ENCODE measurements at places on chromosomes 7 and 10.

DNA sequence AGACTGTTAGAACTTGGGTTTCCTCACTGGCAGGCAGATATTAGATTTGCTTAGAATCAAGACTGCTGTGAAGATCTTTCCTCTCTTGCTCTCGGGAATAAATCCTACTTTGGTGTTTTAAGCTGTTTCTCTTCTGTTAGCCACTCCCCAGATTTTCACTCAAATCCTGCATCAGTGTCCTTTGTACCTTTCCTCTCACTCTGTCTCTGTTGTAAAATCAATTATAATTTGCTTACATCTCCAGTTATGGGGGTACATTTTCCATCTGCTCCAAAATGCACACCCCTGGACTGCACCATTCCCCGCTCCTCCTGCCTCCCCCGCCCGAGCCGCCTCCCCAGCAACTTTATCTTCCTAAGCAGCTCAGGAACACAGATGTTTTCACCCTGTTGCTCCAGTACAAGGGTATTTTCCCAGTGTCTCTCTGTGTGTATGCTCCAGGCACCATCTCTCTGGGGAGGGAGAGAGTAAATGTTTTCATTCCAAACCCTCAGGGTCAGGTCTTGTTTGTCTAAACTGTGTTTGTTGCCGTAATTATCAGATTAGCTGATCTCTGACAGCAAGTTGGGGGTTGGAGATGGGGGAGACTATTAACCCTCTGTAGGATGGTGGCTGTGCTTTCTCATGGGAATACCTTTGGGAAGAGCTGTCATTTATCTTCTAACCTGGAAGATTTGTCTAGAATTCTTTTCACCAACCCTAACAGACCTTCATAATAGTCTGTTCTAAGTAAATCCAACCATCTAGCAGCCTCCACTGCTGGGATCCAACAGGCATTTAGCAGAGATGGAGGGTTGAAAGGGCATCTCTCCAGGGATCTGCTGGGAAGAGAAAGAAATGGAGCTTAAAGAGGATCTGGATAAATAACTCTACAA lies 20.4 kb upstream of the GOT1 start:
- DNase-seq, result no peak

DNA sequence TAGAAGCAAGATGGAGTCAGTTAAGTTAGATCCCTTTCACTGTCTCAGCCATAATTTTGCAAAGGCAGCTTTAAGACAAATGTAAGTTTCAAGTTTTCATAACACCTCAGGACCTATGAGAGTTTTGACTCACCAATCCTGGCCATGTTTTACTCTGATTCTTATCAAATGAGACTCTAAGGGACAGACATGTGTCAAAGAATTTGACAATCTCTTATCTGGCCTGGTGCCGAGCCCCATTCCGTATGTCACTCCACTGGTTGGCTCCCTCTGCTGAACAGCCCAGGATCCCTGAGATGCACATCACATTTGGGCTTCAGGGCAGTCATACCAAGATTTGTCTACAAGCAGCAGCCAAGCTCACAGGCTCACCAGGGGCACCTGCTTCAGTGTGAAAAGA lies 187.6 kb upstream of the STK17A start:
- no peak for DNase-seq

DNA sequence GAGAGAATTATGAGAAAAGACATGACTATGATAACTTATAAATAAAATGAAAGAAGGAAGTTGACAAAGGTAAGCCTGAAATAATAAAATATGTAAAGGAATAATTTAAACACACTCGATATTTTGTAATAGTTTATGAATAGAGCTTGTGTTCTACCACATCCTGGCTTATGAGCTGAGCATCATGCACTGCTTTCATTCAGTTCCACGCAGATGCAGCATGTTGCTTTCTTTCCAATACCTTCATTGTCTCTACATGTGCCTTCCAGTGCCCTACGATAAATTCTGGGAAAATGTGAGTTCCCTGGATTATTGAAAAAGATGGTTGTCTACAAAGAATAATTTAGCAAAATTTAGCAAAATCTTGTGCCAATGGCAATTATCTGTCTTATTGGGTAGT lies 398.9 kb upstream of the SEMA3C start:
- no peak for DNase-seq

GRCh38 chr7:150432915-150433892 lies 17.2 kb upstream of the GIMAP8 start:
- DNase-seq, result no peak

- no peak for DNase-seq
Measured at GRCh38 chr10:22391600-22391999, 46.3 kb downstream of the SPAG6 start.

DNA sequence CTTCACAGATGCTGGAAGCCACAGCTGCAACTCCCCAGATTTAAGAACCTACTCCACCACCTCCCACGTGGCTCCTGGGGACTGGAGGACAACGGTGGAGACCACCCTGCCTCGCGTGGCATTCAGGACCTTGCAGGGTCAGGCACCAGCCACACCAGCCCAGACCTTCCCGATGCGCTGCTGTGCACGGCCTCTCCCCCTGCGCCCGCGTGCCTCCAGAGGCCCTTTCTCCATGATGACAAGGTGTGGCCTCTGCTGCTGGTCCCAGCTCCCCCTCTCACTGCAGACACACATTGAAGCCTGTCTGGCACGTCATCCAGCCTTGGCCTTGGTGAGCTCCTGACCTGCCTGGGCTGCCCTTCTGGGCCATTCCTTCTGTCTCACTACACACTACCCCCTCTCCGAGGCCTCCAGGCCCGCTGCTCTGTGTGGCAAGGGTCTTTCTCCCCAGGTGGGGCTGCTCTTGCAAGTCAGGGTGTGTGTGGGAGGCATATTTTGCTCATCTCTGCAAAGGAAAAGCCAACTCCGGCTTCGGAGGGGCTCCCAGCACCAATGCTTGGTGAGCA lies 254.8 kb downstream of the MAD1L1 start:
- DNase-seq, result no peak

GRCh38 chr7:88922944-88923343 lies 127.4 kb upstream of the TEX47 start:
- DNase-seq, result no peak

GRCh38 chr10:132245056-132245455 lies 58.3 kb downstream of the DPYSL4 start:
- DNase-seq, result no peak

DNA sequence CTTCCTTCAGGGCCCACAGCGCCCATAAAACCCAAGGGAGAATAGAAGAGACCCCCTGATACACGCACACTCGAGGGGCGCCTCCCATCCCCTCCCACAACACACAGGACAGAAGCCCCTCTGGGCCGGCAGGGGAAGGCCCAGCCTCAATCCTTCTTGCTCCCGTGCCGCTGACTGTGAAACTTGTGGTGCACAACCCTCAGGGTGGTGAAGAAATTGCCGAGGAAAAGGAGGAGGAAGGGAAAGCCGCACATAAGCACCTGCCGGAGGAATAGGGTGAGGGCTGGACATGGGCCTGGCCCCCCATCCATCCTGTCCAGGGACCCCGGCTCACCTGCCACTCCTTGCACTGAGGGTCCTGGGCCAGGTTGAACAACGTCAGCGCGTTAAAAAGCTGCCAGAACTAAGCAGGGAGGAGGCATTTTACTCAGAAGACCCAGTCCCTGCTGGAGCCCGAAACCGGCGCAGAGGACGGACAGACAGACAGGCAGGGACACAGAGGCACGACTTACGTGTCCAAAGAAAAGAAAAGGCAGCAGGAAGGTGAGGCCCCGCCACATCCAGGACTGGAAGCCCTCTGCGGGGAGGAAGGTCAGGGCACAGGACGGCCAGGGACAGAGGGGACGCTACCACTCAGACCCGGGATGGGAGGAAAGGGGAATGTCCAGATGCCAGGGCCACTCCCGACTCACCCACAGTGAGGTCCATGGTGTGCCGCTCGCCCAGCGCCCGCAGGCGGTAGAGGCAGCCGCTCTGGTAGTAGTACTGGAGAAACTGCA lies 7.2 kb downstream of the TMEM120A start:
- no peak for DNase-seq

DNA sequence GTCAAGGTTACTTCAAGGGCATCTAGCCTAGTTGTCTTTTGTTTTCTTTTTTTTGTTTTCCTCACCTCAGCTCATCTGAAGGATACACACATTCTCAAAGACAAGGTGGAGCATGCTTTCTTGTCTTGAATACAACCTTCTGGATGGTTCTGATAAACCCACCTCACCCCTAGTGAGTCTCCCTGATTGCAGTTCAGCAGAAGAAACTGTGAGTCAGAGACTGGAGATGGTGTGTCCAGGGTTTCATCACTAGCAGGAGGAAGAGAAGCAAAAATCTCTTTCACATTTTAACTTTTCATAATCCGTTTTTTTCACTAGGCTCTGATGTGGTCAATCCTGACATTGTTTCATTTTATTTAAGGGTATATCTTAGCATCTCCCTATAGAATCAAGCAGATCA lies 143.0 kb upstream of the NRBF2 start:
- DNase-seq, result no peak

DNA sequence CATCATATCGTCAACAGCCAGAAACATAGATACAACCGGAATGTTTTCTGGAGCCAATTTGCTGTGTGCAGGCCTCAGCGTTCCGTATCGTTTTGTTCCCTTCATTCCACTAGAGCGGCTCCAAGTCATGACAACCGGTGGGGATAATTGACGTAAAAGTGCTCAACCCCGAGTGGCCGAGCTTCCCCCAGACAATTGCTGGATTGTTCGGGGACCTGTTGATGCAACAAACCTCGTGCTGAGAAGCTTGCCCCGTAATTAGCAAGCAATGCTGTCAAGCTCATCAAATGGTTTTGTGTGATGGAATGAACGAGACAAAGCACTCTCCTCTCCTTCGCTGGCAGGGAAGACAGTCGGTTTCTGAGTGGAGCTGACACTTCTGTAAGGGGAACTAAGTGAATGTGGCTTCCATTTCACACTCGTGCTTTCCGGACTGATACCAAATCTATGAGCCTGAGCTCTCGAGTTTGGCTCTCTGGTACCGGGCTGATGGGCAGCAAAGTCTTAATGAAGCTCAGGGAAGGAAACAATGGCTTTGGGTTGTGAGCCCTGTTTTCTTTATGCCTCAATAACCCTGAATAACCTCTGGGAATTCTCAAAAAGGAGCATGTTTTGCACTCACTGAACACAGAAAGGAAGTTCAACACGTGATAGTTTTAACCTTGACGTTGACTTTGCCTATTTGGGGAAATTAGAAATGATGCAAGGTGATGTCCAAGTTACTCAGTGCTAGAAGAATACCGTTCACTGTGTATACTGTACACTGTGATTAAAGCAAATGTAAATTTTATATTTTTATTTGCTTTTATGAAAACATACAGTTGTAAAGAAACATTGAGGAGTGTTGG lies 220.5 kb downstream of the BAMBI start:
- DNase-seq, result no peak

DNA sequence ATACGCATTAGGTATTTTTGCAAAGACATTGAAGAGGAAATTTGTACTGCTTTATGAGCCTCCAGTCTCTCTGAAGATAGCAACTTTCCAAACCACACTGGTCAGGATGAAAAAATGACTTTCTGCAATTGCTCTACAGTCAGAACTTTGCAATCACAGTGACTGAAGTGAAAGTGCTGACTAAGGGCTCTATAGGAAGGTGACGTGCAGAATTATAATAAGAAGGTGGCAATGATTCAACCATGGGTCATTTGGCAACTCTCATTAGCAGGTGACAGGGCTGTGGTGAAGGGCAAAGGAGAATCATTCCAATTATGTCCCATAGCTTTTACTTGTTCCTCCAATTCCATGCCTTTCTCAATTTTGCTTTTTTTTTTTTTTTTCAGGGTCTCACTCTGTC lies 311.0 kb downstream of the ANKRD30A start:
- no peak for DNase-seq

- no peak for DNase-seq
Measured at GRCh38 chr10:132876993-132877431, 65.4 kb downstream of the CFAP46 start.

GRCh38 chr7:150357771-150358427 lies 10.7 kb upstream of the REPIN1 start:
- no peak for DNase-seq

DNA sequence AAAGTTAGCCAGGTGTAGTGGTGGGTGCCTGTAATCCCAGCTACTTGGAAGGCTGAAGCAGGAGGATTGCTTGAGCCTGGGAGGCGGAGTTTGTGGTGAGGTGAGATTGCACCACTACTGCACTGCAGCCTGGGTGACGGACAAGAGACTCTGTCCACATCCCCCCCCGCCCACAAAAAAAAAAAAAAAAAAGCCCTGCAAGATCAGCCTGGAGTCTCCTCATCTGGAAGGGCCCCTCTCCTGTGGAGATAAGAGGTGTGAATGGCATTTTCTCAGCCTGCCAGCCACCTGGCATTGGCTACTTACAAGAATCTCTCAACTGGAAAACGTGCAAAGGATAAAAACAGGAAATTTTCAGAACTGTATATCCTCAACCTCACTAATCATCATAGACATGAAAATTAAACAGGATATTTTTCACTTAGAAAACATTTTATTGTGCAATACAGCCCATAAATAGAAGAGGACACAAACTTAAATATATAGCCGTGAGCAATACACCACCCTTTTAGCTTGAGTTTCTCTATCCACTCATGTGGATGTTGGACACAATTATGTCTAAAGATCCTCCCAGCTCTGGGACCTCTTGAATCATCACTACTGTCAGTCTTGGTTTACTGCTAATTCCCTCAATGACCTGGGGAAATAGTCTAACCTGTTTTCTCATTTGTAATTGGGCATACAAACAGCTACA lies 11.3 kb upstream of the TSPAN15 start:
- DNase-seq, result no peak

- DNase-seq, result no peak
Measured at GRCh38 chr7:78683566-78683965, 769.9 kb downstream of the MAGI2 start.

DNA sequence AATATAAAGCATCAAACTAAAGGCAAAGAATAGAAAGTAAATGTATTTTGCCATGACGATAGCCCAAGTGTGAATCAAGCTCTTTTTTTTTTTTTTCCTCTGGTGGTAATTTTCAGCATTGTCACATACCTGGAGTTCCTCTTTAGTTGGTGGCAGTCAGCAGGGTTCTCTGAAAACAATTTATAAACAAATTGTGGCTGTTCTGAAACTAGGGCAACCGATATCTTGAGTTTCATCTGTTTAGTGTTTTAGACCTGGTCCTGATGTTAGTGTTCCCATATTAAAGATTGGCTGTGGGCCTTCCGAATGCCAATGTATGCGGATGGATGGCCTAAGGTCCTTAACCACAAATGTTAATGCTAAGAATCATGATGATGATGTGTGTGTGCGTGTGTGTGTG lies 713.1 kb downstream of the GATA3 start:
- no peak for DNase-seq

DNA sequence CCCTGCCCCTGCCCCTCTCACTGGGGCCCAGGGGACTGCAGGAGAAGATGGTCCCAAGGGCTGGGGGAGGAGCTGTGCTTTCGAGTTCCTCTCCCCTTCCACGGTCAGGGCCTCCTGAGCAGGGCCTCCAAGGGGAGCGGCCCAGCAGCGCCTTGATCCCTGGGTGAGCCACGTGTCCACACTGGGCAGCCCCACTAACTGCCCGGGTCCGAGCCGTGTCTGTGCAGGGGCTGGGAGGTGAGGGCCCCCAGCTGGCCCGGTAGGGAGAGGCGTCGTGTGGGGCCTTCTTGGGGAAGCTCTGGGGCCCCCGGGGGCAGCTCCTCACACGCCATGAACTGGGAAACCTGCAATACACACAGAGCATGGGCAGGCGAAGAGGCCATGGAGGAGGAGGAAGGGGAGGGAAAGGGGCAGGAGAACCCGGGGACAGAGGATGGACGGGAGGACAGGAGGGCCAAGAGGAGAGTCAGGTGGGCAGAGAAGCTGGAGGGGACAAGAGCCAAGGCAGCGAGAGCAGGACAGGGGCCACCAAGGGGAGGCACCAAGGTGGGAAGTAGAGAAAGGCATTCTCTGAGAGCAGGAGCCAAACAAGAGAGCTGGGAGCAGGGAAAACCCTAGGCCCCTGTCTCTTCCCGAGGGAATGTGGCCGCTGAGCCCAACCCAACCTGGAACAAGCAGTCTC lies 32.8 kb downstream of the KCNH2 start:
- no peak for DNase-seq

- no peak for DNase-seq
Measured at GRCh38 chr10:3571310-3571825, 213.6 kb downstream of the KLF6 start.

Data from NCI-H2107 (cell line).